ENCODE measurements at places on chromosomes 16 and 17. TPM values are rescaled to one million over a fixed set of nuclear protein-coding genes. Genes with fewer than 3 reads are reported as not detected.

DNA sequence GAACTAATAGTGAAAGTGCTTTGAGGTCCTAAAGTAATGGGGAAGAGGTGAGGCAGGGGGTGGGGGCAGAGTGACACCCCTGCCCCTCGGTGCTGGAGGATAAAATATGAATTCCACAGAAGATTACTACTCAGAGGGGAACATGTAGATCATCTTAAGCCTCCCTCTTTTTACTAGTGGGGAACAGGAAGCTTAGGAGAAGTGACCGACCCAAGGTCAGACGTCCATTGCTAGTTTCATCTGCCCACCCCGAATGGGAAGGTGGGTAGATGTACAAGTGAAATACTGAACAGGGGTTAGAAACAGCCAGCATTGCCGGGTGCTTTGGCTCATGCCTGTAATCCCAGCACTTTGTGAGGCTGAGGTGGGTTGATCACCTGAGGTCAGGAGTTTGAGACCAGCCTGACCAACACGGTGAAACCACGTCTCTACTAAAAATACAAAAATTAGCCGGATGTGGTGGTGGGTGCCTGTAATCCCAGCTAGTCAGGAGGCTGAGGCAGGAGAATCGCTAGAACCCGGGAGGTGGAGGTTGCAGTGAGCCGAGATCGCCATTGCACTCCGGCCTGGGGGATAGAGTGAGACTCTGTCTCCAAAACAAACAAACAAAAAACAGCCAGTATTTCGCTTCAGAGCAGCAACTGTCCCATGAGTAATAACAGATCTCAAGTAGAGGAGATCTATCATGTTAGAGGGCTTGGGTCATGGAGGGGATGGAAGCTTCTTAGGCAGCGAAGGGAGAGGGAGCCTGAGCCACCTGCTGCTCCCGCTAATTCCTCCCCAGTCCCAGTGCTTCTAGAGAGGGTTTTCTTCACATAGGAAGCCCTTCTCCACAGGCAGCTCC lies 1.2 kb upstream of the NR1D1 start:
- peaks cover 87% of the 10 kb centered on the region for H3K4me1 ChIP-seq
- no peaks in the 10 kb centered on the region for H3K27me3 ChIP-seq
- peak overlapping the region; percentile 91 for H3K27ac ChIP-seq
- H3K36me3 ChIP-seq, result peaks cover 6% of the 10 kb centered on the region
- DNase-seq, result no peak

DNA sequence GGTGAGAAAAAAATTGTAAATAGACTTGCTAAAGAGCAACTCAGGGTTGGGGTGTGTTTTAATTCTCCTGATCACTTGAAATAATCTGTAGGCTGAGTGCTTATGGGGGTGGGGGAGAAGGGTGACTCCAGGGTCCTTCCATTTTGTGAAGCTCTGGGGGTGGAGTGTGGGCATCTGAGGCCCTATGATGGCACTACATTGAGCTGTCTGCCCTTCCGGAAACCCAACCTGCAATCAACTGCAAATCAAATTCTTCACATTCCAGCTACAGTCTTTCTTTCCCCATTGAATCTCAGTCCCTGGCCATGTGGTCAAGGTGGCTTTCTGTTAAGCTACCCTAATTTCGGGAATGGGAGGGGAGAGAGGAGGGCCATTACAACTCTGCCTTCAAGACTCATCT lies 6.0 kb upstream of the CDC6 start:
- H3K27ac ChIP-seq, result peak overlapping the region; percentile 69
- H3K4me3 ChIP-seq, result no peak overlapping the region
- H3K4me1 ChIP-seq, result peaks cover 36% of the 10 kb centered on the region

DNA sequence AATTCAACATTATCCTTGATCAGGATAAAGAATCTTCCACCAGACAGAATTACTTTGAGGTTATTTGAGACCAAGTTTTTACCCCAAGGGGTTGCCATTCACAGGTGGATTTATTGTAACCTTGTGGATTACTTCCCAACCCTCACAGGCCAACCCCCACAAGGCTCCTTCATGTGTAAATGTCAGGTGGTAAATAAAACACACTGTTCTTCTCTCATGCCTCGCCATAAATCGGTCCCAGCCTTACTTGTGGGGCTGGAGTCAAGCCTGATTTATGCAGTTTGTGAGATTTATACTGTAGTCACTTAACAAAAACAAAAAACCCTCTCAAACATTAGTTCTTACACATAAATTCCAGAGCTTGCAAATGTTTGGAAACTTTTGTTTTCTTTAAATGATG lies 98.6 kb upstream of the IRX3 start:
- no peak for DNase-seq
- no peaks in the 10 kb centered on the region for H3K27me3 ChIP-seq
- H3K27ac ChIP-seq, result no peak overlapping the region

DNA sequence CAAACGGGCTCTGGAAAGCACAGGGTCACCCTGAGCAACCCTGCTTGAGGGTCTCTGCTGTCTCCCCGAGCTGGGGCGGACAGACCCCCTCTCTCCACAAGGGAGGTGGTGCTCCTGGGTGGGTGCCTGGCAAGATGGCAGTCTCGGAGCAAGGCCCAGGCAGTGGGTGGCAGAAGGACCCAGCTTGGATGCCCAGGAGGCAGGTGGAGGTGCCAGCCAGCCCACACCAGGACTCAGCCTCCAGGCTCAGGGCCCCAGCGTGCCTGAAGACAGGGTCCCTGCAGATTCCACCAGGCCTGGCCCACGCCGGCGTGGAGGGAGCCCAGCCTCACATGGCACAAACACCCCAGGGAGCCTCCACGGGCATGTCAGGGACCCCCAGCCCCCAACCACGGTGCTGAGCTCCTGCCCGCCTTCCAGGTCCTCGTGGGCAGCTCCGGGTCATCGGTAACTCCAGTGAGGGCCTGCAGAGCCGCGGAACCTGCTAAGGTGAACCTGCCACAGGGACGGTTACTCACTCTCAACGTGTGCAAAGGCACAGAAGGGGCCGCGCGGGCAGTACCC lies 20.8 kb downstream of the UNKL start:
- H3K4me3 ChIP-seq, result no peak overlapping the region
- H3K27ac ChIP-seq, result no peak overlapping the region
- peaks cover 3% of the 10 kb centered on the region for H3K36me3 ChIP-seq
- H3K4me1 ChIP-seq, result no peaks in the 10 kb centered on the region
- DNase-seq, result no peak
- H3K27me3 ChIP-seq, result no peaks in the 10 kb centered on the region

GRCh38 chr17:76382351-76382802 lies 2.0 kb upstream of the SPHK1 start:
- H3K4me1 ChIP-seq, result peaks cover 8% of the 10 kb centered on the region
- no peaks in the 10 kb centered on the region for H3K27me3 ChIP-seq
- peak; percentile 45 for DNase-seq
- H3K4me3 ChIP-seq, result peak overlapping the region; percentile 78
- no peaks in the 10 kb centered on the region for H3K36me3 ChIP-seq

- no peaks in the 10 kb centered on the region for H3K36me3 ChIP-seq
- no peak overlapping the region for H3K27ac ChIP-seq
- no peak for DNase-seq
- H3K27me3 ChIP-seq, result peaks cover 3% of the 10 kb centered on the region
- H3K4me3 ChIP-seq, result no peak overlapping the region
These were observed 28.7 kb upstream of the MYOCD start for GRCh38 chr17:12637015-12637414.

The FBXL19 gene
- 22.2 TPM for total RNA-seq

The ALDH3A1 gene
- 0.14 TPM for total RNA-seq

The ZP2 gene
- not detected for total RNA-seq
